ENCODE measurements at places on chromosomes 5 and 9. TPM values are rescaled to one million over a fixed set of nuclear protein-coding genes. Genes with fewer than 3 reads are reported as not detected.

Gene PCDHA7
- total RNA-seq, result 0.36 TPM

Gene CCDC112
- 33.6 TPM for total RNA-seq

Gene C5orf52
- total RNA-seq, result not detected

Gene CAPSL
- total RNA-seq, result 0.15 TPM

Gene IL5
- total RNA-seq, result not detected

Gene FCHO2
- total RNA-seq, result 11.7 TPM

Gene PCA3
- 0.30 TPM for total RNA-seq

Gene SPOCK1
- 6.9 TPM for total RNA-seq

Gene DOLPP1
- 25.1 TPM for total RNA-seq

Gene MARCOL
- not detected for total RNA-seq

Gene ZFAND5
- total RNA-seq, result 119 TPM

Gene DCAF12
- 37.6 TPM for total RNA-seq

Gene AQP7
- total RNA-seq, result 0.25 TPM

Gene CXCL14
- total RNA-seq, result not detected

Gene SVEP1
- 0.56 TPM for total RNA-seq

Data from neural progenitor cell (in vitro differentiated cells).